ENCODE measurements at places on chromosomes 11 and 22.

- DNase-seq = no peak
These were observed 30.6 kb downstream of the GLB1L2 start for GRCh38 chr11:134362192-134362901.

- DNase-seq = no peak
These were observed 45.6 kb downstream of the C11orf58 start for GRCh38 chr11:16784097-16784496.

- no peak for DNase-seq
These were observed 107.8 kb upstream of the RASSF10 start for GRCh38 chr11:12901272-12901671.

- peak; percentile 45 for DNase-seq
These were observed 9.6 kb upstream of the CDON start for GRCh38 chr11:126072141-126072741.

DNA sequence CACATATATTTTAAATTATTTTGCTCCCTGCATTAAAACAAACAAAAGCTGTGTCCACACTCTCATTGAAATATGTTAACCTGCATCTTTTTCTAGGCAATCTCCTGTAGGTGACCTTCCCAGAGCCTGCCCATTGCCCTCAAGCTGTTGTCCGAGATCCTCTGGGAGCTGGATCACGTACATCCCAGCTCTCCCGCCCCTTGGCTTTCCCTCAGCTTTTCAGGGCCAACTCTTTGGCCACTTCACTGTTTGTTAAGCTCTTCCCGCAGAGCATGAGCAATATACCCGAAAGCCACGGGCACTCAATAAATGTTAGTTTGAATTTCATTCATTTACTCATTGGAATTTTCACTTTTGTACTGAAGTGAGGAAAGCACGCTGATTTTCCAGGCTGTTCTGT lies 32.2 kb downstream of the ELMOD1 start:
- DNase-seq = no peak

DNA sequence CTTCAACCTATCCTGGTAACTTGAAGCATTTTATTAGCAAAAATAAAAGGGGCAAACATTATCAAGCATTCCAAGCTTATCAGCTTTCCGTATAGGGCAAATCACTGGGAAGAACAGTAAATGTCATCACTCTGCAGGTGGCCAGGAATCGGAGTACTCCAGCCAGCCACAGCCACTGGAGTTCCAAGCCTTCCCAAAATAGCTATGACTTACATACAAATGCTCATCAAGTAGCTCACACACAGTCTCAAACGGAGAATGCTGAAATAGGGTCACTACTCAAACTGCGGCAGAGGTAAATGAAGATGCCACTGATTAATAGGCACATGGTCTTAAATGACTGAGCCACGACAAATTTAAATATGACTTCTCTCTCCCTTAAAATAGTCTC lies 2.1 kb downstream of the USP28 start:
- peak; percentile 20 for DNase-seq

GRCh38 chr11:10455637-10456487 lies 798 bp downstream of the AMPD3 start:
- DNase-seq = no peak

- DNase-seq = no peak
These were observed 81.1 kb downstream of the BMAL1 start for GRCh38 chr11:13358596-13359270.

DNA sequence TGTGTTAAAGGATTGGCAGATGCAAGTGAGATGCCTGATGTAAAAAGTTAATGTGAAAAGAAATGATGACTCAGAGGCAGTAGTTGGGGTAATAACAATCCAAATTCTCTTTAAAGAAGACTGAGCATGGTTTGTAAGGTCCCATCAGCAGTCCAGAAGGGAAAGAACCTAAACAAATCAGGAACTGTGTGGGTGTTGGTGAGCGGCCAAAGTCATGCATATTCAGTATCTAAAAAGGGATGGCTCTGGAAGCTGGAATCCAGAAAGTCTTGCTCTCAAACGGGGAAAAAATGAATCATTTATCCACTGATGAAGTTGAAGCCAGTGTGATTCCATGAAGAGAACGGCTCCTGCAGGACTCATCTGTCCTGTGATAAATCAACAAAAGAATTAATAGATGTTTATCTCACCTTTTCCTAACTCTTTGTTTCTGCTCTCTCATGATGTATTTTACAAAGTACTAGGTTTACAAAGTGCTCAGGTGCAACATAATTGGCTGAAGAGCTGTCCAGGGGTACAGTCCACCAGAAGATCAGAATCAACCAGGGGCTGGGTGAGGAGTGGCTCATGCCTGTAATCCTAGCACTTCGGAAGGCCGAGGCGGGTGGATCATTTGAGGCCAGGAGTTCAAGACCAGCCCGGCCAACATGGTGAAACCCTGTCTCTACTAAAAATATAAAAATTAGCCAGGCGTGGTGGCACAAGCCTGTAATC lies 20.5 kb upstream of the SORL1-AS1 start:
- DNase-seq = peak; percentile 78
